ENCODE measurements at places on chromosomes 1 and 21.

- DNase-seq = no peak
Observed at GRCh38 chr1:197924516-197925123, 7.4 kb downstream of the LHX9 start.

- no peak for DNase-seq
Observed at GRCh38 chr1:202240956-202241355, 47.4 kb downstream of the LGR6 start.

DNA sequence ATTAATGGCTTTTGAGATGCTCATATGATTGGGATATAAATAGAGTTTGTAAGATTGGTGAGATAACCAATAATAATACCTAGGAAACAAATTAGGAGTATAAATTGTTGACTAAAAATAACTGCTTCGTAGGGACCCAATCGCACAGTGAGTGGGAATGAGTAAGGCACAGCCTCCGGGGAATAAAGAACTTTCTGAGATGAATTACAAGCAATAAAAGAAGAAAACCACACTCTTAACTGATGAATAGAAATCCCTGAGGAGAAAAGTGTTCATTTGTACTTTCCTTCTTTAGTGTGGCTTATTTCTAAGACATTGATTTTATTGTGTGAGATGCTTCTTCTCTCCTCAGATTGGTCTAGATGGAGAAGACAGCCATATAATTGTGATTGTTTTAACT, 443.4 kb upstream of the PRMT6 start:
- DNase-seq = no peak

DNA sequence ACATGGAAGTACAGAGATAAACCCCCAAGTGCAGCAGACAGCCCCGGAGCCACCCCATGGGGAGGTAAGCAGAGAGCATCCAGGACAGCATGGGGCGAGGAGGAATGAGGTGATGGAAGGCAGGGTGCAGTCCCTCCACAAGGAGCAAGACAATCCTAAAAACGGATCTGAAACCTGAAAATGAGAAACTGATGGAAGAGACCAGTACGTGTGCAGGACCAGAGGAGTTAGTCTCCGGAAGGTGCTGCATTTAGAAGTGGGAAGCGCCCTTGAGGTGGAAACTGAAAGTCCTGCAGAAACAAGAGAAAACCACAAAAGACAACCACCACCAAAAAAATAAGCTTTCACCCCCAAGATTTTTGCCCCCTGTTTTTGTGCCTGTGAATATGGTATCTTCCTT, 17.4 kb upstream of the DDOST start:
- no peak for DNase-seq

GRCh38 chr1:191261111-191261510, 783.4 kb upstream of the BRINP3 start:
- no peak for DNase-seq

DNA sequence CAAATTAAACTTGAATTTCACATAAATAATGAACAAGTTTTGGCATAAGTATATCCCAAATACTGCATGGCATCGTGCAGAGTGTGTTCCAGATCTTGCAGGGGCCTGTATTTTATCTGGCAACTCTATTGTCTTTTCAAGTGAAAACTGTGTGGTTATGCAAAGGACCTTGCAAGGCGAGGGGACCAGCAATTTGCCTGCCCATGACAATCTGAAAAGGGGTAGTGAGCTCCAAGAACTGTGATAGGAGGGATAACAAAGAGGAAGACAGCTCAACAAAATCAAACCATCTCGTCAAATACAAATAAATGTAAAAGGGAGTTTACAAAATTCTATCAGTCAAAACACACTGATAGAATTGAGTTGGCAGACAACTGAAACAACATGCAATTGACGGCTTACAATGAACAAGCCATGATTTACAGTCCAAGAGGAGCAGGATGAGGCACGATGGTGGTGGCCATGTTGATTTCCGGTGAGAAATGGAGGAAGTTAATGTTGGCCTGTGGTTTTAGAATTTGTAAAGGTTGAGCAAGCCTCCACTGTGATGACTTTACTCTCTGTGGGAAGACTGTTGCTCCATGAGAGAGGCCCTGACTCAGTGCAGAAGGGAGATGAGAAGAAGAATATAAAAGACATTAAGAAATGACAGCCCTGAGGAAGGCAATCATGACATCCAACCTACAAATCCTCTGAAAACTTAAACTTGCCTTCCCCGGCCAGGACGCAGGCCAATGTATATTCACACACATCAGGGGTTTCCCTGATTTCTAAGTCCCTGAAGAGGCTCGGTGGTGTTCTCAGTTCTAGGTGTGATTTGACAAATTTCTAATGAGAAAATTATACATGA, 132.2 kb downstream of the ADSS2 start:
- peak; percentile 19 for DNase-seq

DNA sequence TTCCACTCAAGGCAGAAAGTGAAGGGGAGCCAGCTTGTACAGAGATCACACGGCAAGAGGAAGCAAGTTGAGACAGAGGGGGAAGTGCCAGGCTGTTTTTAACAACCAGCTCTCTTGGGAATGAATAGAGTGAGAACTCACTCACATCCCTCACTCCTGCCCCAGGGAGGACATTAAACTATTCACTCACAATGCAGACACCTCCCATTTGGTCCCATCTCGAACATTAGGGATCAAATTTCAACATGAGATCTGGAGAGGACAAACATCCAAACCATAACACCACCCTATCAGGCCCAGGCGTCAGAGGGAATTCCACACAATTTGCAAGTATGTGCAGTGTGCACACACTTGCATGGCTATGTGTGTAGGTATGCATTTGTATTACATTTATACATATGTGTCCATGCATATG, 62.7 kb downstream of the DMAP1 start:
- no peak for DNase-seq

- DNase-seq = no peak
Observed at GRCh38 chr1:245330951-245331350, 176.2 kb downstream of the KIF26B start.

GRCh38 chr1:19239876-19240275, 11.4 kb downstream of the EMC1 start:
- no peak for DNase-seq

DNA sequence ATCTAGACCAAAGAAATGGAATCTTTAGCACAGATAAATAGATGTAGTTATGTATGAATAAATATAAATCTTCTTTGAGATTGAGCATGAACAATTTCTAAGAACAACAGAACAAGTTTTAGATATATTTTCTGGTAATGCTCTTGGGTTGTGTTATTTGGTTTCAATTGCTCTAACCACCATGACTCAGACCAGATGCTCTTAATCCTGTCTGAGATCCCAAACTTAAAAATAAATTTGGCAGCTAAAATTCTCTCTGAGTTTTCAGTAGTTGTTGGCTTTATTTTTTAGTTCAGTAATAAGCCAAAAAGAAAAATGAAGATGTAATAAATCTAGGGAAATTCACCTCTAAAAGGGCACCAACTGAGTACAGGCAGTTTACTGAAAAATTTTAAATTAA, 1693.4 kb downstream of the NCAM2 start:
- DNase-seq = no peak

GRCh38 chr1:151158751-151159251, 2.4 kb downstream of the TNFAIP8L2 start:
- no peak for DNase-seq

DNA sequence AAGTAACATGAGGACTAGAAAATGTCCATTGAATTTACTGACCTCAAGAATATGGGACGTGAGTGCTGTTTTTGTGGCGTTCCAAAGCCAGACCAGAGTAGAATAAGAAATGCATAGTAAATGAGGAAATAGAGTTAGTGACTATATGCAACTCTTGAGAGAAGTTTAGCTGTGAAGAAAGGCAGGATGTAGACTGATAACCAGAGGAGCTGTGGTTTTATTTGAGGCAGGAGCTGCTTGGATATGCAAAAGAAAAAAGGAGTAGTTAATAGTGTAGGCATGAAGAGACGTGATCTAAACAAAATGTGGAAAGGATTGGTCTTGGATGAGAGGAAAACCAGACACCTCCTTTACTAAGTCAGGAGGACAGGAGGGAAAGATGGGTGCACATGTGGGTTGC, 28.2 kb downstream of the DNAH14 start:
- no peak for DNase-seq

GRCh38 chr1:85047472-85048295, 616 bp downstream of the MCOLN3 start:
- DNase-seq = no peak

DNA sequence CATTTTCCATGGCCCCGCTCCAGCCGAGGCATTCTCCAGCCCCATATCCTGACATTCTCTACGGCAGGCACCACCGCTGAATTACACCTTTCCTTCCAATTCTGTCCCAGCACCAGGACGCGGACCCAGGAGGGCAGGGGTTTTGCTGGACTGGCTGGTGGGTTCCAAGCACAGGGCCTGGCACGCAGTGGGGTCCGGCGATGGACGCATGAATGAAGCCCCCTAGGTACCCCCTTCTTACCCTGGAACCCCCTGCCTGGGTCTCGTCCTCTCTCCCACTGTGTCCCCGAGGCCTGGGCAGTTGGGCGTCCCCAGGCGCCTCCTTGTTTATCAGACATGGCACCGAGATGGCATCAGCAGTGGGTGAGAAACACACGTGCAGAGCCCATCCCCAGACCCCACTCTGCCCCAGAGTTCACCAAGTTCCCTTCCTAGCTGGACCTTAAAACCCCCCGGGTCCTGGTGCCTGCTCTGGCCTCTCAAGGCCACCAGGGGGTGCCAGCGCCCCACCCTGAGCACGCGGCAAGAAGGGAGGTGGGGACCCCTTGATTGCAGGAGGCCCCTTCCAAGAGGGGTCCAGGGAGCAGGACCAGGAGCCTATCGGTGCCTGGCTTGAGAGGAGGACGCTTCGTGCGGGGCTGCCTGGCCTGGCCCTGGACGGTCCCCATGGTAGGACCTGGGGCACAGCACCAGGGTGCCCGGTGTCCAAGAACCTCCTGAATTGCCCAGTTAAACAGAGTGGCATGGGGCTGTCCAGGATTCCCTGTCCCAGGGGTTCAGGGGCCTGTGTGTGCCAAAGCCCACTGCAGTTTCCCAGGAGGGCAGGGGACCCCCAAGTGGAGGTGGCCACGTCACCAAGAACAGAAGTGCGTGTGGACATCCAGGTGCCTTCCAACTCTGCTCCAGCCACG, 46.1 kb downstream of the MEGF6 start:
- no peak for DNase-seq

DNA sequence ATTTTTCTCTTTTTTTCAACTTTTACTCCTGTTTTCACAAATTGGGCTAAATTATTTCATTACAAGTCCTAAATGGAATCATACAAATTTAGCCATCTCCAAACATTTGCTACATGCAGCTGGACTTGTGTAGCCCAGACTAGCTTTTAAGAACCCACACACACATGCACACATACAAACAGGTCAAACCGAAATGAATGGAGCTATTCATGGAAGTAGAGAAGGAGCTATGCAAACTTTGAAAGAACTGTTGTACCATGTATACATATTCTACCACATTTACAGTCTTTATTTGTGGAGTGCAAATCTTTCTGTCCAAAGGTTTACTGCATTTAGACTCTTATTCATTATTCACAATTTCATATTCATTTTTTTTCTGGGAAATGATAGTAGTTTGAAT, 189.1 kb upstream of the RNPC3 start:
- no peak for DNase-seq

- DNase-seq = no peak
Observed at GRCh38 chr1:198373376-198373775, 167.1 kb downstream of the ATP6V1G3 start.

DNA sequence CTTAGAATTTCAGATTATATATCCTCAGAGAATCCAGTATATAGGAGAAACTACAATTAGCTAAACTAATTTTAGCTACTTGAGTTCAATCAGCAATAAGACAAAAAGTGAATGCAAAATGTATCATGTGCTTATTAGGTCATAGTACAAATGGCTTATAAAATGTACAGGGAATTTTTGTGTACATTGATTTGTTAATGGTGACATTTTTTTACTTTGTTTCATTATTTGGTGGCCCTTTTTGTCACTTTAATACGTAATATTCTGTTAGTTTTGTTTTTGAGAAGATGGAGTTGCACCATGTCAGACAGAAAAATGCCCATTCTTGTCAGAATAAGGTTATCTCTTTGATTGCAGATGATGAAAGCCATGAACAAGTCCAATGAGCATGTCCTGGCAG, 33.6 kb downstream of the CC2D1B start:
- DNase-seq = no peak

- DNase-seq = no peak
Observed at GRCh38 chr1:20793236-20793635, 6.1 kb upstream of the HP1BP3 start.

GRCh38 chr1:40951943-40952743, 27.4 kb upstream of the CTPS1 start:
- peak; percentile 17 for DNase-seq

DNA sequence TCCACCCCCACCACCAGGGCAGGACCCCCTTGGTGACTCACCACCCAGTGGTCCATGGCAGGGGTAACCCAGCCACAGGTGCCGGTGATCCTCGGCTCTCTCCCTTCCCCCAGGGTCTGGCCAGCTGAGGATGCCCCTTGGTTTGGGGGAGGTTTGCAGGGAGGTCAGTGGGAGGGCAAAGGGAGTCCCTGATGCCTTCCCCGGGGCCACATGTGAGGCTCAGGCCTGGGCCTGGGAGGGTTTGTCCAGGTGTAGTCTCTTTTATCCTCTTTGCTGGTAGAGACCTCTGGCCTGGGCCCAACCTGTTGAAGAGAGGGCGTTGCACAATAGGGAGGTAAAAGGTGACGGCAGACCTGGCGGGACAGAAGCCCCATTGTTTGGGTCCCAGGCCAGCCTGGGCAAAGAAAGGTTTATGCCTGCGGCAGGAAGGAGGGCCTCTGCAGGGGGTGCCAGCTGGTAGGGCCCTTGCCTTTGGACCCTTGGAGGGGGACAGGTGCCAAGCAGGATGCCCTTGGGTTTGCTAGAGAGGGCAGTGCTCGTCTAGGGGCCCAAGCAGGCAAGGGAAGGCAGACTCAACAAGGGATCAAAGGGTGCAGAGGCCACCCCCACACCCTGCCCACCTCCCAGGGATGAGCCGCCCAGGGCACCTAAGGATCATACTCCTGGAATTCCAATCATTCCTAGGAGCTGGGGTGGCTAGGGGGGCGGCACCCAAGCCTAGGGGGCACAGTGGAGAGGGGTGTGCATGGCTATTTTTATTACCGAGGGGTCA, 760 bp upstream of the TINAGL1 start:
- no peak for DNase-seq

GRCh38 chr1:110356379-110356778, 17.2 kb downstream of the RBM15 start:
- no peak for DNase-seq

GRCh38 chr1:231558708-231559185, 30.3 kb downstream of the TSNAX start:
- DNase-seq = no peak

DNA sequence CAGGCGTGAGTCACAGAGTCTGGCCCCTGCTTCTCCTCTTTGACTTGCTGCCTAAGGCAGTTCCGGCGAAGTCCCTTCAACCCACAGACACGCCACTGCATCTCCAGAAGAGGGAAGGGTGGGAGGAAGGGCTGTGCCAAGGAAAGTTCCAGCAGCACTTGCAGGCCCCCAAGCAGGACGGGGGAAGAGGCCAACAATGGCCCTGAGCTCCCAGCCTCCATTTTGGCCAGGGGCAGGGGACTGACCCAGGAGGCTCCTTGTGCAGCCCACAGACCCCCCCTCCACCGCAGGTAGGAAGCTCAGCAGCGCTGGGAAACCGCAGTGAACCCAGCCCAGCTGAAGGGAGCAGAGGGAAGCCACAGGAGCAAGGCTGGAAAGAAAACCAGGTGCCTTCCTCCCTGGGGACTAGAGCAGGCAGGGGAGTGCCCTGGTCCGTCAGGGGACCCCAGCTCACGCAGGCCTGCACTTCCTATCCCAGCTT, 35.4 kb downstream of the ACOT7 start:
- no peak for DNase-seq

GRCh38 chr1:19936061-19936750, 12.8 kb upstream of the PLA2G2E start:
- no peak for DNase-seq
